NCI-H1092 (cell line): ENCODE measurements at places on chromosomes 11 and 22.

GRCh38 chr11:72411623-72412419 is 22.5 kb downstream of the CLPB start:
- no peak for DNase-seq

DNA sequence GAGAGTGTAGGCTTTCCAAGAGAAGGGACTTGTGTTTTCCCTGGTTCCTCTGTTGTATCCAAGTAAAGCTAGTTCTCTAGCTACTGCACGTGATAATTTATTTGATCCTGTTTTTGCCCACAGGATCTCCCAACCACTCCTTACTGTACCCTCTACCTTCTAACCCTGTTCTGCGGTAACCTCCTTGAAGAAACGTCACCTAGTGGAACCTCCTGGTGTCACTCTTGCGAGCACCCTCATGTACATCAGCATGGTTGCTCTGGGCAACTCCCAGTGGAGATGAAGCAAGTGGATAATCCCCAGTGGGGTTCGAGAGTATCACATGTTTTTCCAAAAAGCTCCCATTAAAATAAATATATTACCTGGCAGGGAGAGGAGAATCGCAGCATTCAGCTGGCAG is 108.9 kb upstream of the CLMP start:
- no peak for DNase-seq

DNA sequence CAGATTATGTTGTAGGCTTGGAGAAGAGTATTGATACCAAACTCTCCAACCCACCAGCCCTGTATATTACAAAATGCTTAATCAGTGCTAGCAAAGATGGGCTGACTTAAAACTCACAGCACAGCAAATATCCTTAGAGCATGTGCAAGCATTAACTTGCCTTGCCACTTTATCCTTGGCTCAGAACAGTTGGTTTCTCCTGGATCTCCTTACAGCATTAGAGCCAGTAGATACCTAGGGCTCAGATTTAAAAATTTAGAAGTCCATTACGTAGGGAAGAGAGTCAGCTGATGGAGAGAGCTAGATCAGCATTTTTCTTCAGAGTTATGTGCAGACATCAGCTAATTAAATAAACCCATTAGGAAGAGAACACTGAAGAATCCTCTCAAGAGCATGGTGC is 198.5 kb upstream of the ZBED5 start:
- no peak for DNase-seq

GRCh38 chr11:74434528-74434927 is 32.8 kb downstream of the KCNE3 start:
- DNase-seq, result no peak
